ENCODE measurements at places on chromosomes 4 and X.

DNA sequence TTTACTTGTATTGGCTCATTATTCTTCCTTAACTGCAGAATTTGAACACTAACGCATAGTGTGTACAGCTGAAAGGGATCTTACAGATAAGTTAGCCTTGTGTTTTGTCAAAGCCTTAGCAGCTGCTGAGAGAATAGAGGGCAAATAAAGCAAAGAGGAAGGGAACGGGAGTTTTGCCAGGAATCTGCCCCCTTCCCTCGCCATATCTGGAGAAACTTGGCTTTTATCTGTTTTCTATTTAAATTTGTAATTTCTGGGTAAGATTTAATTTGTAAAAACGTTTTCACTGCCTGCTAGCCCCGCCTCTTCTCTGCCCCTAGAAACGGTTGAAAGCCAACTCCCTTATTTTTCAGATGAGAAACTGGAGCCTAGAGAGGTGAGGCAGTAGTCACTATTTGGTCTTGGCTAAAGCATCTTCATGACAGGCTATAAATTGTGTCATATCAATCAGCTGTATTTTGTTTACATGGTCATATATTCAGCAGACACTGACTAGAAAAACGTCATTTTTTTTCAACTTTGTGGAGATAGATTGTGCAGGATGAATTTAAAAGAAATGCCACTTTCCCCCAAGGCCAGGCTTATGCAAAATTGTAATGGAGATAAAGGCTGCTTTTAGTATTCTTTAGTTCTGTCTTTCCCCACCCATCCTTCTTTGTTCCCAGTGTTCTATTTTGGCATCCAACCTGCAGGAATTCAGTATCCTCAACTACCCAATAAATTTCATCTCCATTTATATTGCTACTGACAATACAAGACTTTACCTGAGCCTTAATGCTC is 319.4 kb downstream of the SH2D1A start:
- DNase-seq: no peak

- no peak for DNase-seq
Observed at GRCh38 chr4:11263208-11263607, 165.5 kb downstream of the HS3ST1 start.

DNA sequence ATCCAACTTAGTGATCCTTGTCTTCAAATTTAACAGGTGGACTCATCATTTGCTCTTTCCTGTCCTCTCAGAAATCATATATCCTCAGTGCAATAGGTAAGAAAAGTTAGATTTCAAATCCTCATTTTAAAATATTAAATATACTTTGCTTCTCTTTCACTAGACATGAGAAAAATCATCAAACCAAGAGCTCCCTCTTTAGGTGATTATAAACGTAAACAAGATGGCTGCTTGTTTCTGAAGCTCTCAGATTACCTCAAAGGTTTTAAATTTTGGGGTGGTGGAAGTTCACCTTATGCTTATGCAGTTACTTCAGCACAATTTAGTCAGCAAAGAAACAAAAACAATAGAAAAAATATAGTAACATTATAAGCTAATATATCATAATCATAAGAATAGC is 27.3 kb downstream of the CSN3 start:
- DNase-seq: no peak

DNA sequence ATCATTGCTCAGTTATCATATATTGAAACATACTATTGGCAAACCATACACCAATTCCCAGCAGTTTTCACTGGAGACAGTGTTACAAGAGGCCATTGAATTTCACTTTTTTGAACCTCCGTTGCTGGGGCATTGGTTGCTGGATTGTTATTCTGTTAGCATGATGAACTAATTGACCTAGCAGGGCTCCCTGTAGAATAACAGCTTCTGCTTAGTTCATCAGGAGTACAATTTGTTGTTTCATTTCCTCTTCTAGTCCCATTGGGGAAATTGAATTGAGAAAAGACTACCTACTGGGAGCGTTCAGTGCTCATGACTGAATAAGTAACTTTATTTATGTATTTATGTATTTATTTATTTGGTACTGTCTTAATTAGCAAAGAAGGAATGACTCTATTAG is 151.6 kb downstream of the SLIT2 start:
- no peak for DNase-seq

GRCh38 chrX:103565197-103565596 is 20.1 kb upstream of the TCEAL4 start:
- no peak for DNase-seq

- no peak for DNase-seq
Observed at GRCh38 chrX:119826399-119826959, 26.3 kb downstream of the UPF3B start.

GRCh38 chr4:102867278-102868152 is 1.3 kb upstream of the CISD2 start:
- DNase-seq: no peak

- no peak for DNase-seq
Observed at GRCh38 chr4:70680934-70681333, 7.4 kb upstream of the UTP3 start.

GRCh38 chrX:107716816-107717700 is 58.5 kb downstream of the TSC22D3 start:
- DNase-seq: peak; percentile 75

- DNase-seq: peak; percentile 21
Observed at GRCh38 chrX:10112510-10112909, 44.3 kb upstream of the CLCN4 start.

DNA sequence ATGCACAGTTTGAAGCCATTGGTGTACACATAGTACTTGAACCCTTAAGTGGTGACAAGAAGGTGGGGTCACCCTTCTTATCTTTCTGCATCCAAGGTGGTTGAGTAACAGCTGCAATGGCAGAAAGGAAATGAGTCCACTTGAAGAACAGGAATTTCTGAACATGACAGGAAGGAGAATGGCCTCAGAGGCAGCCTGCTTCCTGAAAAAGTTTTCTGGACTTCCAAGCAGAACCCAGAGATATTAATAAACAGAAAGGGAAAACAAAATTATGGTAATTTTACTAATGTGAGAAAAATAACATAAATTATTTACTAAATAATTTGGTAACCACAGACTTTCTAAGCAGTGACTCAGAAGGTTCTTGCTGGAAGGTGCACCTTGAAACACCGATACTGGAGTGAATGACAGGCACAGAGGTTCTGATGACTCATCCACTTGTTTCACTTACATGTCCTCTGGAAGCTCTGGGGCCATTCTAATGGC is 119.9 kb upstream of the HS3ST1 start:
- no peak for DNase-seq

GRCh38 chr4:124970011-124970410 is 257.5 kb upstream of the ANKRD50 start:
- no peak for DNase-seq

DNA sequence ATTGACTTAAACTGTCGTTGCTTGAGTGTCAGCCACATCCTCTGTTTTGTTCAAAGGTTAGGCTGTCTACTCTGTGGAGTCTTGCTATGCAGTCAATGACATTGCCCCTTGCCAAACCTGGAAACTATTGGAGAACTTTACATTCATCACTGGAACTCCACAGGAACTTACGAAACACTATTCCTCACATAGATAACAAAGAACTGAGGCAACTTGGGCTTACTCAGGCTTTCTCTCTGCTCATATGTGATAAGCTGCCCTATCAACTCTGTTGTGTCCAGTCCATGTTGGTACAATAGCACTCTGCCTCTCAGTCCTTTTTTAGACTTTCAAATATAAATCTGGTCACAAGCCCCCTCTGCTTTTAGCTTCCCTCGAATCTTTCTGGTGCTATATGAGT is 9.4 kb downstream of the NPY5R start:
- no peak for DNase-seq

DNA sequence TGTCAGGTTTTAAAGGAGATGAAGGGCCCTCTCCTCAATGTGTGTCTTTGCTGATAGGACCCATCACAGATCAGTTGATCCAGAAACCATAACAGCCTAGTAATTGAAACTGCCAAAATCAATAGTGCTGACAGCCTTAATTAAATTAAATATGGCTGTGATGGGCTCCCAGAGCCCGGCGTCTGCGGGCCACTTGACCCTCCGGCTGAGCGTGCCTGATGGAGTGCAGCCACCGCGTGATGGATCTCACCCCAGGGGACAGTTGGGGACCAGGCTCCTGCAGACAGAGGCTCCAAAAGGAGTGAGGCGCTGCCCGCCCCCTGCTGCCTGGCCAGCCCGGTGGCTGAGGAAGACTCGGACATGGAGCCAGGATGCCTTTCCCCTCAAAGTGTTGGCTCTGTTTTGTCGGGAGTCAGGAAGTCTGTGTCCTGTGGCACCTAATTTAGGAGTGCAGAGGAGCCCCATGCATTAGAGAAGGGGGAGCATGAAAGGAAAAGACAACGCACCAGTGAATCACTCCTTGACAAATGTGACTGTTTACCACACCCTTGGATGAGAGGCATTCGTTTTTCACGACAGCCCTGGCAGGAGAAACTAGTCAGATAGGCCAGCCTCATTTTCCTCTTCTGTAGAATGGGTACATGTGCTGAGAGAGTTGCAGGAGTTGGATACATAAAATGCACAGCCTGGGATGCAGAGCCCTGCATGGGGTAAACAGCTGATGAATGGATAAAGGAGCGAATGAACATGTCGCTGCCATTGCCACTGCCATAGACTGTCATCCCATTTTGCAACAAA is 40.9 kb upstream of the MSX1 start:
- no peak for DNase-seq

- DNase-seq: no peak
Observed at GRCh38 chr4:111837761-111838160, 307.5 kb upstream of the FAM241A start.

GRCh38 chrX:133048751-133049150 is 48.2 kb downstream of the USP26 start:
- no peak for DNase-seq

DNA sequence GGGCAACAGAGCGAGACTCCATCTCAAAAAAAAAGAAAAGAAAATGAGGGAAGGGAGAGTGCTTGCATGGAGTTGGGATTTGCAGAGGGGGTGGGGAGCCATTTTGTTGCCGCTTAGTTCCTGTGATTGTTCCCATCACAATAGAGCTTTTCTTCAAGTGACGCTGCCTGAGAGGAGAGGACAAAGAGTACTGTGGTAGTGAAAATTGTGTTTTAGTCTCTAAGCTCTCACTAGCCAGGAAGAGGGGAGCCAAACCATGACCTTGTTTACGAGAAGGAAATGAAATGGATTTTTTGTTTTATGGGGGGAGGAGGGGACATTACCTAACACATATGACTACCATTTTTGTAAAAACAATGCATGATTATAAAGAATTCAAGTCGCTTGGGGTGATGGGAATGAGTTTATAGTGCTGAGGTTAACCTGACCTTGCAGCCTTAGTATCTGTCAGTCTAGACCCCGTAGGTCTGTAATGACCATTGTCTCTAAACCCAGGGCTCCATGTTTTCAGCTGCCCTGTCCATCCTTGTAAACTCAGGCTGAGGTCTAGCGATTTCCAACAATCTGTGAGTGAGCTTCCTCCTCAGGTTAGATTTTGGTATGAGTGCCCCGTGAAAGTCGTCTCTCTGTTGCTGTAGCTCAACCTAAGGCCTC is 18.8 kb downstream of the SRD5A3 start:
- DNase-seq: no peak

- no peak for DNase-seq
Observed at GRCh38 chrX:87808576-87809243, 291.1 kb downstream of the KLHL4 start.

- DNase-seq: no peak
Observed at GRCh38 chr4:142452161-142452855, 393.8 kb downstream of the INPP4B start.

- DNase-seq: no peak
Observed at GRCh38 chr4:164779080-164779479, 25.1 kb downstream of the SMIM31 start.

- DNase-seq: peak; percentile 59
Observed at GRCh38 chr4:83109480-83110222, 4.9 kb downstream of the PLAC8 start.

GRCh38 chr4:108795733-108796132 is 32.9 kb upstream of the ETNPPL start:
- DNase-seq: no peak

DNA sequence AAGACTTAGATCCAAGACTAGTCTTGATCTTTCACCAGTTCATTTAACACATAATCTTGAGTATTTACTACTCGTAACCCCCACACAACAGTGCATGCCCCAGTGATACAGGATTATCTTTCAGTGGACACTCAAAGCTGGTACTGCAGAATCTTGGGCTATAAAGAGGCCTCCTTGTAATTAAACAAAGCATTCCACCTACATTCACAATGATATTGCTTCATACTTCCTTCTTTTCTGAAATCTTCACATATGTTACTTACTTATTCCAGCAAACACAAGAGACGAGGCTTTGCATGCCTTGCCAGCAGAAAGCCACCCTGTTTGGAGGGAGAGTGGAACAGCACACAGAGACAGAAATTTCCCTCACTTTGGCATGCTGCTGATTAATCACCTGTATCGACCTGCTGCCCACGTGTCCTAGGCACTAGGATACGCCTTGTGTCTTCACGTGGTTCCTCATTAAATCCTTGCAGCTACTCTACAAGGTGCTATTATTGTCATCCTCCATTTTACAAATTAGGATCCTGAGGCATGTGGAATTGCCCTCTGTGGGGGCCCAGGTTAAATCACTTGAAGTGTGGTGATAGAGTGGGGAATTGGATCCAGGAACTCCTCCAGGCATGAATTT is 77.3 kb downstream of the FAM184B start:
- DNase-seq: no peak

- DNase-seq: peak; percentile 24
Observed at GRCh38 chrX:150899191-150899757, 806 bp upstream of the CD99L2 start.

DNA sequence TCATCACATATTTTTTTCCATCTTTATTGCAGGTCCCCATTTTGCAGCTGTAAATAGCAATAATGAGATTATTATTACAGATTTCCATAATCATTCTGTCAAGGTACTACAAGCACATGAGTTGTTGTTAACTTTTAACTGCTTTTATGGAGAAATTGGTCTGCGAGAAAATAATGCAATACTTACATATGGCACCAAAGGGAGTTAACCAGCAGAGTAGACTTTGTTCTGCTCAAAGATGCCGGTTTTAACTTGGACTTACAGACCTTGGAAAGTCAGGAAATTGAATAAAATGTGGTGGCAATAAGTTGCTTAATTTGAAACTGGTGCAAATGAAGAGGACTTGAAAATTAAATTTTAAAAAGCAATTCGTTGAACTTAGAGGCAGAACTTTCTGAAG is 20.4 kb upstream of the MND1 start:
- DNase-seq: no peak

- no peak for DNase-seq
Observed at GRCh38 chr4:148454835-148455234, 12.6 kb upstream of the NR3C2 start.

DNA sequence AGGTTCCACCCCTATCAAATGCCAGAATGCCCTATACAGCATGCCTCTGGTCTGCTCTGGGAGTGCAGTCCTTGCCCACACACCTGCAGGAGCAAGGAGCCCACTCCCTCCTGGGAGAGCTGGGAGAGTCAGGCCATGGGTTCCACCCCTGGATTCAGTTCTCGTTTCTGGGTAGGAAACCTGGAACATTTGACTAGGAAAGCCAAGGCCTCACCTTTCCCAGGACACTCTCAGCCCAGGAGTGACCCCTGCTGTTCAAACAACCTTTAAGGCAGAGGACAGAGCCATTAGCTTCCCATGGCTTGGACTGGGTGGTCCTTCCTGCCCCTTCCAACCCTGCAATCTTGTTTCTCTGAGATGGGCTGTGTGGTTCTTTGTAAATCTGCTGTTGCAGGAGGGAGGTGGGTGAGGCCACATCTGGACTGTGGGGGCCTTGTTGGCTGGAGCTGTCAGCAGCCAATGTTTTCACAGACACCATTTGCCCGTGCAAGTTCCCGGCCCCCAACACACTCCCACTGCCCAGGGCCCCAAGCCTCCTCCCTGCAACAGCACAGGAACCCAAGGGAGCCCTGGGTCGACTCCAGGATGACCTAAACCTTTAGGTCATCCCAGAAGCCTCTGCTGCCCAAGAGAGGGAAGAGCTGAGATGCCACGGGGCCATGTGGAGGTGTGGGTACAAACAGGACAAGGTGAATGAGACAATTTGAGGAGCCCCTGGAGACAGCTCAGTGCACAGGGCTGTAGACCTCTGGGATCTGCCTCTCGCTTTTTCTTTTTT is 104.4 kb downstream of the PJA1 start:
- no peak for DNase-seq
